ENCODE measurements at places on chromosomes 3 and 15.
A peak's percentile ranks its signal among the peaks of the same experiment; 100 is the strongest.

GRCh38 chr15:74381481-74381880 lies 14.0 kb upstream of the CYP11A1 start:
- peak; percentile 30 for DNase-seq

- no peak for DNase-seq
These were observed 499.0 kb upstream of the ATP11B start for GRCh38 chr3:182294256-182294655.

DNA sequence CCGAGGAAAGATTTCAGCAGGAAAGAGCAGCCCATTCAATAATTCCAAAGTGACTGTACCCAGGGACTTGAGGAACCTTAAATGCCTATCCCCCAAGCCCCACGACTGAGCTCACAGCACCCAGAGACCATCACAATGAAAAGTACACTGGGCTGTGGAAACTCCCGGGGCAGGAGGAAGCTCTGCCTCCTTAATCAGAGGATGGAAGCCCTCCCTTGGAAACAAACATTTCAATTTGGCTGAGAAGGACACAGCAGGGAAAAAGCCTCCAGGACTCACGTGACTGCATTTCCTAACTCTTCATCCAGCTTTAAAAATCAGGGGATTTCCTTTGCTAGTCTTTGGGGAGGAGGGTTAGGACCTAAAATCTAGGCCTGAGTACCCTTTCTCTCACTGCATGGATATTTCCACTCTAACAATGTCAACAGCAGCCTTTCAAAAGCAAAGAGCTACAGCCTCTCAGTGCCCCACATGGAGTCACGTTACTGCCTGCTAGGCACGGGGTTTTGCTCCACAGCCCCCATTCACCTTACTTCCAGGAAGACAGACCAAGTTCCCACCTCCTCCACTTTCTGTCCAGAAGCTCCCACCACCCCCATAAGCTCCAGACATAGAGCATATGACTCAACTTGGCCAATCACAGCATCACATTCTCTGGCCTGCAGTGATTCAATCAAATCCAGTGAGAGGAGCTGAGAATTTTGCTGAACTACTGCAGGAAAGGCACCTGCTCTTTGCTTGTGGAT lies 68.9 kb upstream of the WNT5A start:
- DNase-seq = no peak

DNA sequence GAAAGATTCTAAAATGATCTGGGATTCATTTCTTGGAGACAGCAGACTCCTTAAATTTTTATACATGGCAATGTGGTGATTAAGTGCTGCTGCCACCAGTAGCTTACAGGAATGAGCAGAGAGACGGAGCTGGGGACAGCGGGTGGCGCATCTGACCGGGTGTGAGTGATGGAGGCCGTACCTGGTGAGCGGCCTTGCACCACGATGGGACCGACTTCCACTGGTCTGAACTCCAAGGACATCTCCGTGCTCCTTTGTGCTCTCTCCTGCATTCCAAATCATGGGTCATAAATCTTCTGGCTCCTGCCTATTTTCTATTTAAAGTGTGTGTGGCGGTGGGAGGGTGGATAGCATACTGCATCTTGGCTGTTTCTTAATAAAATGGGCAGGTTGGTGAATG lies 262.6 kb downstream of the ABHD5 start:
- no peak for DNase-seq

GRCh38 chr3:122572940-122573412 lies 4.5 kb upstream of the PARP15 start:
- no peak for DNase-seq

- DNase-seq = no peak
These were observed 4.5 kb downstream of the FEZF2 start for GRCh38 chr3:62368705-62369475.

DNA sequence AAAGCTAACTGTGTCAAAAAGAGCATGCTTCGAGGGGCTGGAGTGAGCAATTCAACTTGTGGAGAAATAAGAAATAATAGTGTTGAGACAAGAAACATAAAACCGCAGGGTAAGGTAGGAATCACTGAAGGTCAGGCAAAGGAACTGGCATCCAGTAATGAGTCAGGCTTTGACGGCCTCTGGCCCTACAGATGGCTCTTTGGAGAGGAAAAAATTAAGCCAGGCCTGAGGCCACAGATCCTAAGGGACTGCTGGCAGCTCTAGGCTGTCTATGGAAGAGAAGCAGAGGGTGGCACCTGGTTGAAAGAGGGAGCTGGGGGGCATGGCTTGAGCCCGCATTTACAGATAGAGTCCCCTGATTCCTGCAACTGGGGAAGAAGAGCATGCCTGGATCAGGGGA lies 28.6 kb upstream of the ZSCAN2 start:
- DNase-seq = no peak

- DNase-seq = no peak
These were observed 378.3 kb downstream of the IL5RA start for GRCh38 chr3:2731843-2732242.

DNA sequence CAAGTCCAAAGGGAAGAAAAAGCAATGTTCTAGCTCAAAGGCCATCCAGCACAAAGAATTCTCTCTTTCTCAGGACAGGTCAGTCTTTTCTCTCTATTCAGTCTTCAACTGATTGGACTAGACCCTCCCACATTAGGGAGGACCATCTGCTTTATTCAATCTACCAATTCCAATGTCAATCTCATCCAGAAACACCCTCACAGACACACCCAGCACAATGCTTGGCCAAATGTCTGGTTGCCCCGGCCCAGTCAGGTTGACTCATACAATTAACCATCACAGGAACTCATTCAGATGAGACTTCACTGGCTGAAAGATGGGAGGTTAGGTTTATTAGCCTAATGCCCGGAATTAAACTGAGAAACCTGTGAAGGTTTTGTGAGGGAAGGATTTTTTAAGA lies 32.4 kb downstream of the ACAN start:
- DNase-seq = no peak

DNA sequence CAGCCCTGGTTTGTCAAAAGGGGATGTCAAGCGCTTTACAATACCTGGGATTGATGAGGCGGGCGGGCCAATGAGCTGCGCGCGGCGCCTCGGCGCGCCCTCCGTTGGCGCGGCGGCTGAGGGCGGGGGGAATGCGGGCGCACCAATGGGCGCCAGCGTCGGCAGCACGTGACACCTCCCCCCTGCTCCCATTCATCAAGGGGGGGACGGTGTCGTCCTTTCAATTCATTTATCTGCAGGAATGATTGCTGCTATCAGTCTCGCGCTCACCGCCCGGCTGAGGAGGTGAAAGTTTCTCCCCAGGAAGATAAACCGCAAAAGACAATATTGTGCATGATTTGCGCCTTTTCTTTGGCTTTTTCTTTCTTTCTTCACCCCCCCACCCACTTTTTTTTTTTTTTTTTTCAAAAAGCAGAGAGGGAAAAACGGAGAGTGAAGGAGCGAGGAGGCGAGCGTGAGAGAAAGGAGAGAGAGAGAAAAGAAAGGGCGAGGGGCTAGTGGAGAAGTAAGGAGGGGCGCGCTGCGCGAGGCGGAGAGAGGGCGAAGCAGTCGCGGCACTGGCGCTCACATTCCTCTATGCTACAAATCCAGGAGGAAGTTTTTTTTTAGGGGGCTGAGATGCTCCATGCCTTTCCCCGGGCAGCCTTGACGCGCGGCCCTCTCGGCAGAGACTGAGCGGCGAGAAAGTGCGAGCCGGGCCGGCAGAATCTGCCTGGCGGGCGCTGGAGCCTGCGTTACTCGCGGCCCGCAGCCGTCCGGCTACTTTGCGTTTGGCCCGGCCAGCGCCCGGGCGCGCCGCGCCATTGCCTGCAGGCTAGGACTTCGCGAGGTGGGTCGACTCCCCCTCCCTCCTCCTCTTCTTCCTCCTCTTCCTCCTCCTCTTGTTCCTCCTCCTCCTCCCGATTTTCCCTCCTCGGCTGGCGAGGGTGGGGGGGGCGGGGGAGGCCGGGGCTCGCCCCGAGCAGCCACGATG lies at the start of gene ZIC1:
Gene ZIC1, plus strand, starts transcription at position 223 of the 973 bp plus-strand sequence. Its CDS starts 748 bp downstream, at position 971.
- DNase-seq = no peak

DNA sequence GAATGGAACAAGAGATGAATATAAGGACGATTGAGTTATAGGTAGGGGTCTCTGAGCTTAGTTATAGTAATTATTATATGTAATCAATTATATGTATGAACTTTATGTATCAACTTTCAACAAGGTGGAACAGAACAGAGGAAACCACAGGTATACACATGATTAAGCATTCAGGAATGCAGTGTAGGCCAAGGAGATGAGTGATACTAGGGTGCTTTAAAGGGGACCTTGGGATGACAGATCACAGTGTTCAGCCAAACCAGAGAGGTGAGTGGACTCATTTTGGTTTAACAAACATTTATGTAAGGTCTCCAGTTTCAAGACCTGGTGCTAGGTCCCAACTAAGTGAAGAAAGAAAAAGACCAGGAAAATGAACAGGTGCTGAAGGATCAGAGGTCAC lies 895.5 kb downstream of the ROBO2 start:
- no peak for DNase-seq

- no peak for DNase-seq
These were observed 16.7 kb downstream of the SMAD3 start for GRCh38 chr15:67082007-67082536.

- no peak for DNase-seq
These were observed 470.4 kb downstream of the ROBO1 start for GRCh38 chr3:79297245-79297960.
